ENCODE measurements at places on chromosomes 3 and 15.

DNA sequence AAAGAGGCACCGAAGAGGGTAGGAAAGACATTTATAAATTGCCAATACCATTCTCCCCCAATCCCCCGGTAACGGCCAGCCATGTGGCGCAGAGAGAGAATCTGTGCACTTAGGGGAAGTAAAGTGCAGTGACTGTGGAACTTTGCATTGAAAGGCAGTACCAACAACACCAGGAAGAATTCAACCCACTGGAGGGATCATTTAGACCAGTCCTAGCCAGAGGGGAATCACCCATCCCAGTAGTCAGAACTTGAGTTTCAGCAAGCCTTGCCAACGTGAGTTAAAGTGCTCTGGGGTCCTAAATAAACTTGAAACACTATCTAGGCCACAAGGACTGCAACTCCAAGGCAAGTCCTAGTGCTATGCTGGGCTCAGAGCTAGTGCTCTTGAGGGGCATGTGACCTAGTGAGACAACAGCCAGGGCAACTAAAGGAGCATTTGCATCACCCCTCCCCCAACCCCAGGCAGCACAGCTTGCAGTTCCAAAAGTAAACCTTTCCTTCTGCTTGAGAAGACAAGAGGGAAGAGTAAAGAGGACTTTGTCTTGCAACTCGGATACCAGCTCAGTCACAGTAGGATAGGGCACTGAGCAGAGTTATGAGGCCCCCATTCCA lies 15.0 kb downstream of the CEP70 start:
- DNase-seq: no peak

- no peak for DNase-seq
Observed at GRCh38 chr15:89765694-89766093, 10.4 kb upstream of the MESP2 start.

DNA sequence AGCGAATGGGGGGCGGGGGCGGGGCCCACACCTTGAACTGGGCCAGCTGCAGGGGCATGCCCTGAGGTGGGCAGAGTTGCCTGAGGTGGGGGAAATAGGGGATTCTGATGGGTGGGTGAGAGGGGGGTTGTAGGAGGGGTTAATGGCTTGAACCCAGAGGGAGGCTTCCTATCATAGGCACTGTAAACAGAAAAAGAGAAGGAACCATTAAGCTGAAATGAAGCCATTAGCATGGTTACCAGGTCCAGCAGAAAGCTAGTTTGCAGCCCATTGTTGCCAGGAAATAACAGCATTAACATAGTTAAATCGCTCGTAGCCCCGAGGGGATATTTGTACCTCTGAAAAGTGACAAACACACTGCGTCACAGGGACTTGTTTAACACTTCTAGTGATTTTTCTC lies 29.0 kb downstream of the ETV5 start:
- no peak for DNase-seq

DNA sequence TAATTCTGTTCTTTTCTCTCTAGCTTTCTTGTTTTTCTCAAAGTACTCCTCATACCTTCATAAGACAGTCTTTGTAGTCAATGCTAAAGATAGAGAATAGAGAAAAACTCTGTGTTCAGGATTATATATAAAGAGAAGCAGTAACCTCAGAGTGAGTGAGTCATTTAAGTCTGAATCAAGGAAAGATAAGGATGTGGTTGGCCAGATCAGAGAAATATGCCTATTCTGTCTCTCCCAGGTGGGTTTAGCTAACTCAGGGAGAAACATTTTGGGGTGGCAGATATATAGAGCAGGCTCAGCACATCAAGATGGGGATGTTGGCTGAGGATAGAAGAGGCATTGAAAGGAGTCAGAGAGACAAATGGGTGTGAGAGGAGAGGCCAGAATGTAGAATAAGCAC lies 31.4 kb downstream of the GTF2E1 start:
- no peak for DNase-seq

GRCh38 chr3:81726132-81726531 lies 35.3 kb downstream of the GBE1 start:
- DNase-seq: no peak

GRCh38 chr3:128554100-128554464 lies 61.1 kb upstream of the GATA2 start:
- no peak for DNase-seq

GRCh38 chr15:34976743-34977142 lies 7.2 kb upstream of the AQR start:
- no peak for DNase-seq

DNA sequence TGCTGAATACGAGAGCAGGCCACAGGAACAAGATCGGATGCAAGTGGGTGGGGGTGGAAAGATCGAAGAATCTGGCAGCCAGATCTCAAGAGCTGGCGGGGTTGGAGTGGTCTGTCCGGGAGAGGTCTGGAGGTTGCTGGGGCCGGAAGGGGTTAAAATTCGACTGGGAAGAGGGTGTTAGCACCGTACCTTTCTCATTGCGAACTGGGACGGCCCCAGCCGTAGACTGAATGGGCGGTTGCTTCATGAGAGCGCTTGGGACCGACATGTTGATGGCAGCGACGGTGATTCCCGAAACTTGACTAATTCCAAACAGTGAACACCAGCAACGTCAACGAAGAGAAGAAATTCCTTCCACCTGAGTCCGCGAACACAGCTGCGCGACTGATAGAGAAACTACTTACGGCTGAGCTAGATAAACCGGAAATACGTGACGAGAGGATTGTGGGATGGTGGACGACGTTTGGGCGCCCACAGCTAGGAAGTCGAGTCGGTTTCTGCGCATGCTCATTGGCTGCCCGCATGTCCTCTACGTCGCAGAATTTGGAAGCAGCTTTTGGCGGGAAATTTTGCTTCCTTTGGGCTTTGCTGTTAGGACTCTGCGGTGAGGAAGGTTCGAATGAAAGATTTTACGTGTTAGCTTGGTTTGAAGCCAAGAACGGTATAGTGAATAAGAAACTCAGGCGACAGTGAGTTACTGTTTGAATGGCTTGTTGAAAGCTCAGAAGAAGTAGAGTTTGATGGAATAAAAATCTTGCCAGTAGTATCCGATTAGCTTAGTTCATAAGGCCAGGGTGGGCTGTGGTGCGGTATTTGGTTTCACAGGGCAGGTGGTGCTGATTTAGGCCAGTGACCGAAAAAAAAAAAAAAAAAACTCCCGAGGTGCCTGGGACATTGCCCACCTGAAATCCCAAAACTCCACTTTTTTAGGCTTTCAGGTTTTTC lies at the start of gene MFAP1:
Gene MFAP1, minus strand, starts transcription at position 389 of the 945 bp plus-strand sequence. Its CDS starts 121 bp downstream, at position 268.
- DNase-seq: peak; percentile 95

DNA sequence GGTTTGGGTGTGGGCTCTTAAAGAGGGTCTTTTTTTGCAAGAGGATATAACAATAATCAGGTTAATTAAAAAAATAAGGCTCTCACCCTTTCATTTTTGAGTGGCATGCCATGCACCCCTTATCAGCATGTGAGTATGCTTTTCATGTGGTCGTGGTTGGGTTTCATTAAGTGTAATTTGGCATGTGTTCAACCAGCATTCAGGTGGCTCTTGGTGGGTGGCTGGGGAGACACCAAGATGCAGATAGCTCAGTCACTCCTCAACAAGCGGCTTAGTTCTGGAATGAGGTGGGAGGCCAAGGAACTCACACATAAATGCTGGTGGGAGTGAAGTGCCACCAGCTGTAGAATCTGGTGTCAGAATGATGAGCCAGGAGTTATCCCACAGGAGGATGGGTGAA lies 66.8 kb downstream of the FLNB start:
- no peak for DNase-seq

- DNase-seq: no peak
Observed at GRCh38 chr3:156519758-156520162, 35.2 kb downstream of the SSR3 start.

DNA sequence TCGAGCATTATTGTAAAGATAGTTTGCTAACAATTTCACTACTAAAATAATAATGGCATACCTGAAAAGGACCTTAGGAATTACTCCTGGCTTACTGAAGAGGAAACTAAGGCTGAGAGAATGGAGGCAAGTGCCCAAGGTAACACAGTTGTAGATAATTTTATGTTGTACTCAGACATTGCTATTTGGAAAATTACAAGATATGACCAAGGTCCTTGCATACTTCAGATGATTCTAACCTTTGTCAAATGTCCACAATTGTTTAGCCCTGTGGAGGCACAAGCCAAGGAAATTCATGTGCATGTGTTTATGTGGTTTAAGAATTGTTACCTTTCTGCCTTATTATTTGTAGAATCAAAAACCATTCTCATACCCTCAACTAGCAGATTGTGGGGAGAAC lies 105.7 kb downstream of the TUSC7 start:
- DNase-seq: no peak

GRCh38 chr3:5134499-5134898 lies 12.4 kb downstream of the ARL8B start:
- no peak for DNase-seq

DNA sequence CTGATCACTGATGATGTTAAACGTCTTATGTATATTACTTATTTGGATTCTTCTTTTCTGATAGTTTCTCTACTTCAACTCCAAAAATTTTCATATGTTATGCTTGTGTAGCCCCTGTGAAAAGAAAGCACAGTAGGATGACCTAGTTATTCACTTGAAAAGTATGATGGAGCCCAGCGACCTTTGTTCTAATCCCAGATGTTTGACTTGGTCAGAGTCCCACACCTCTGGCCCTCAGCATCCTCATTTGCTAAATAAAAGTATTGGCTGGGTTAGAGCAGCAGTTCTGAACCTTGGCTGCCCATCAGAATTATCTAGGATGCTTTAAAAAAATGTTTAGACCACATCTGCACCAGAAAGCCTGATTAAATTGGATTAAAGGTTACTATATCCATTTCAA lies 173.7 kb downstream of the ATG7 start:
- DNase-seq: no peak

DNA sequence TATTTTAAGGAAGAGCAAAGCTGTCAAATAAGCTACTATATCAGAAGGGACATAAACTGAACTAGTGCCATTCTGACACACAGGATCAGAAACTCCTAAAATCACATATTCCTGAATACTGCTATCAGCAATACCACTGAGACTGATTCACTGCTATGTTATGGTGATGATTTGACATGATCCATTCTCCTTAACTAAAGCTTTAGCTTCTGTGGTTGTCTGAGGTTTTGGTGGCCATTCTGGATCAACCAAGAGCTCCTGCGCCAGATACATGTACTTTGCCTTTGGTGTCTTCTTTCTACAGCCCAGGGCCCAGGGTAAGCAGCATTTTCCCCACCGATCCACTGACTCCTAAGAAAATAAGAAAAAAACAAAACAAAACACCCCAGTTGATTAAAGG lies 6.7 kb upstream of the GP5 start:
- no peak for DNase-seq

DNA sequence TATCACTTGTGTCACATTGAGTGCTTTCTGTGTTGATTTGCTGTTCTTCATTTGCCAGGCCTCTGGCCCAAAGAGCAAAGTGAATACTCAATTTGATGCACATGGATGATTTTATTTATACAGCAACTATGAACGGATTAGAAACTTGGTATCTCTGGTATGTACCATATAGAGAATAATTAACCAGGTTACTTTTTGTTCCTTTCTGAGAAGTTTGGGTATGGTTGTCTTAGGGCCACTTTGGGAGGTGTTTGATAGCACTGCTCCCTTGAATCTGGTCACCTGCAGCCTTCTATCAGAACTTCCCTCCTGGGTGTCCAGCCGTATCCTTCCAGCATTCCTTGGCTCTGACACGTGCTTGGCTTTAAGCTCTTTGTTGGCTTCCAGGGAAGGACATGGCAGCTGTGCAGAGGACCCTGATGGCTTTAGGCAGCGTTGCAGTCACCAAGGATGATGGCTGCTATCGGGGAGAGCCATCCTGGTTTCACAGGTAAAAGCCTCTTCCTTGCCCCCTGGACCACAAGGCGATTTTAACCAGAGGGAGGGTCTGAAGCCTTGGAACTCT lies 12.7 kb downstream of the TAGLN3 start:
- DNase-seq: no peak

DNA sequence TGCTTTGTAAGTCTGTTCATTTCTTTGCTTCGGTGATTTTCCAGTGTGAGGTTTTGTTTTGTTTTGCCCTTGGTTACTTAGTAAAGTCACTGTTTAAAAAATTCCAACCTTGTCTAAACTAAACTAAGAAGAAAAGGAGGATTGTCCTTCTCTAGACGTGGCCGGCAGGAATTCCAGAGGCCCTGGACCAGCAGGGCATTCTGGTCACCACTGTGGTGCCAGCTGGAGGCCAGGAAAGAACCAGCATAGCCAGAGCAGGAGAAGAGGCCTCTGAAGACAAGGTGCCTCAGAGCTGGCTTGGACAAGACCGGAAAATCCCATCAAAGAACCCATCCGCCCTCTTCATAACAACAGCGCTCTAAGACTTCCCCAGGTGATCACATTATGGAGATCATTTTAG lies 8.2 kb downstream of the PLOD2 start:
- no peak for DNase-seq

GRCh38 chr3:23094890-23095462 lies 108.2 kb upstream of the UBE2E2 start:
- DNase-seq: no peak

DNA sequence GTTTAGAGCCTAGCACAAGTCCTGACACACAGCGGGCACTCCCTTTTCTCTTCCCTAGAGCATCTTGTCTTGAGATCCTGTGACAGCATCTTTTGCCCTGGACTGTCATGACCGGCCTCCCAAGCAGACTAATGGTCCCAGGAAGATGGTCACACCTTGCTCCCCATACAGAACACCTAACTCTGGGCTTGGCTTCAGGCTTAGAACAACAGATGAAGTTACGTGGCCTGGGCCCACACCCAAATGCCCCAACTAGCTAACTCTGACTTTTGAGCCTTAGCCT lies 781 bp upstream of the IP6K1 start:
- no peak for DNase-seq
